Dorsolateral prefrontal cortex (tissue), 122 donors: ENCODE measurements at places on chromosomes 13 and 19.

DNA sequence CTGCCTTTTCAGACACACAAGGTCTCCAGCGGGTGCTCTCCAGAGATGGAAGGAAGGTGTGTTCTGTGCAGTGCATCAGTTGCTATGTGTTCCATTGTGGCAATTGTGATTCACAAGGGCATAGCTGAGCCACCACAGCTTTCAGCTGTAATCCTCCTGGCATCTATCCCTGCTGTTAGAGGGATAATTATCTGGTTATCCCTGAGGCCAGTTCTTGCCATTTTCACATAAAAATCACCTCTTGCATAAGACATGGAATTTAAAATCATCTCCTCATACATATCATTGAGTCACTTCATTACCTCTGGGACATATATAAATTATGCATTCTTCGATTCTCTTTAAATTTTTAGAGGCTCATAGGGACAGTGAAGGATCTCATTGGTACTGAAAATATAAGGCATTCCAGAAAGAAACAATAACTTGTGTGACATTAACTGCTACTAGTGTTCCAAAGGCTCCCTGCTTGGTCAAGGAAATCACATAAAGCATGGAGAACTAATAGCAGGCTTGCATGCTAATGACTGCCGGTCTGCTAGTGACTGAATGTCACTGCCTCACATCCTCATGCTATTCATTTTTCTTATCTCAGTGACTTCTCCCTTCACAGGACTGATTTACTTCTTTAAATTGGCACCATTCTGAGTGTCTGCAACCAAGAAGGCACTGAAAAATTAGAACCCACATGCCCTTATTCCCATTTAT lies 214.0 kb downstream of the ENOX1 start:
- no peak for DNase-seq

DNA sequence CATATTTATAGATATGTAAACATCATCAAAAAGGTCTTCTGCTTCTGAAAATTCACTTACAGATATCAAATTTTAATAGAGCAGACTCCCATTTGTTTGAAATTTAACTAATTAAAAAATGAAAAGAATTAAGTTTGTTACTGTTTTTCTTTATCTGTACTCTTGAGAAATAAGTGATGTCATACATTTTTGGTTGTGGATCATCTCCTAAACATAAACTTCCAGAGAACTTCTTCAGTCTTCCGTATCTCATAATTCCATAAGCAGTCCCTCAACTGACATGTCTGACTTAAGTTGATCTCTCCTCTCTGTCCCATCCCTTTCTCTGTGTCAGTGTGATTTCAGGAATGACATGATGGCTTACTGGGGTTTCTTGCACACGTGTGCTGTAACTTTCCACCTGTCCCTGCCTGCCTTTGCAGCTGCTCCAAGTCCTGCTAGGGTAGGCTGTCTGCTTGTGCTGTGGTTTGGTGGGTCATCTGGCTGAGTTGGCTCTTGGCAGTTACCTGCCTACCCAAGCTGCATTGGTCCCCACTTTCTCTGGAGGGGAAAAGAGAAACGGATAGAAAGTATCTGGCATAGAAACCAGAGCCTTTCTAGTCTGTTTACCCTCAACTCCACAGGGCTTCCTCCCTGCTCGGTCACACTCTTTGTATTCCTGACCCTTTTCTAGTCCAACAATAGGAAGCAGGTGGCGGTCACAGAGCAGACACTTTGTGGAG lies 127.1 kb downstream of the GGACT start:
- DNase-seq = no peak

DNA sequence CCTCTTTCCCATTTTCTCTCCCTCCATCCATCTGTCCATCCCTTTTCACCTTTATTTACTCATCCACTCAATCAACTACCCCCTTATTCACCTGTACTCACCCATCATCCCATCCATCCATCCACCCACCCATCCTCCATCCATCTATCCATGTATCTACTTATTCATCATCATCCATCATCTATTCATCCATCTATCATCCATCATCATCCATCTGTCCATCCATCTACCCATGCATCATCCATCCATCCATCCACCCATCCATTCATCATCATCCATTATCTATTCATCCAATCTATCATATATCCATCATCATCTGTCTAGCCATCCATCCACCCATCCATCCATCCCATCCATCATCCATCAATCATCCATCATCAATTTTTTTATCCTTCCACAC lies 48.3 kb upstream of the ZNF536 start:
- no peak for DNase-seq

DNA sequence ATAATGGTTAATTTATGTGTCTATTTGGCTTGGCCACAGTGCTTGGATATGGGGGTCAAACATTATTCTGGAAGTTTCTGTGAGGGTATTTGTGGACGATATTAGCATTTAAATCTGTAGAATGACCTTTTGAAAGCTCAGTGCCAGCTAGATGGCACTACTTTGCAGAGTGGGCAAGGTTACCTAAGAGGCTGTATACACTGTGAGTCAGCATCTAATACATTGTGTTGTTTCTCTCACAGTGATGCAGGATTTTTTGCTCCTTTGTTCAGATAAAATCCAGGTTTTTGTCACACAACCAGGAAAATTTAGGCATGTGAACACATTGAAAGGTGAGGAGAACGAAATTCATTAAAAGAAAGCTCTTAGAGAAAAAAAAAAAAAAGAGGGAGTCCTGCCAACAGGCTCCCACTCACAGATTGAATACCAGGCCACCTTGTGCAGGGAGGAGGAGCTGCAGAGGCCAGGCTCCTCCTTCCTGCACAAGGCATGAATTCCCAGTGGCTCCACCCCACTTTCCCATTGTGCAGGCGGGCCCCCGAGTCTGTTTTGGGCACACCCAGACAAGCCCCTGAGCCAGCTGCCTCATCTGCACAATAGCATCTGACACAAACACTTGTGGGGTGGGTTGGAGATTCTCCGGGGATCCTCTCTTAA lies 551.0 kb upstream of the ATXN8OS start:
- no peak for DNase-seq

- no peak for DNase-seq
Measured at GRCh38 chr13:30107121-30107520, 200.2 kb downstream of the KATNAL1 start.

- no peak for DNase-seq
Measured at GRCh38 chr13:93140912-93141311, 85.7 kb upstream of the GPC6 start.

DNA sequence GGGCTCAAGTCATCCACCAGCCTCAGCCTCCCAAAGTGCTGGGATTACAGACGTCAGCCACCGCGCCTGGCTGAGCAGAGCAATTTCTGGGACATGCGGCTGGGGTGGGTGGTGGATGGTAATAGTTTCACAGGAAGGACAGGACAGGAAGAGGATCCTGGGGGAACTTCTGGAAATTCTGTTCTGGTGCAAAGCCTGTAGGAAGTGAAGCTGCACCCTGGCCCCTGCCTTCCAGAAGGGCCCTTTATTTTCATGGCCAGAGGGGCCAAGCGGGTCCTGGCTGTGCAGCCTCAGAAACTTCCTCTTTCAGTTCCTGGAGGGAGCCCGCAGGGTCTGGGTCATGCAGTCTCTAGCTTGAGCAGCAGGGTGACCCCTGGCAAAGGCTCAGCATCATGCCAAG lies 15.7 kb downstream of the FEM1A start:
- peak; percentile 72 for DNase-seq

DNA sequence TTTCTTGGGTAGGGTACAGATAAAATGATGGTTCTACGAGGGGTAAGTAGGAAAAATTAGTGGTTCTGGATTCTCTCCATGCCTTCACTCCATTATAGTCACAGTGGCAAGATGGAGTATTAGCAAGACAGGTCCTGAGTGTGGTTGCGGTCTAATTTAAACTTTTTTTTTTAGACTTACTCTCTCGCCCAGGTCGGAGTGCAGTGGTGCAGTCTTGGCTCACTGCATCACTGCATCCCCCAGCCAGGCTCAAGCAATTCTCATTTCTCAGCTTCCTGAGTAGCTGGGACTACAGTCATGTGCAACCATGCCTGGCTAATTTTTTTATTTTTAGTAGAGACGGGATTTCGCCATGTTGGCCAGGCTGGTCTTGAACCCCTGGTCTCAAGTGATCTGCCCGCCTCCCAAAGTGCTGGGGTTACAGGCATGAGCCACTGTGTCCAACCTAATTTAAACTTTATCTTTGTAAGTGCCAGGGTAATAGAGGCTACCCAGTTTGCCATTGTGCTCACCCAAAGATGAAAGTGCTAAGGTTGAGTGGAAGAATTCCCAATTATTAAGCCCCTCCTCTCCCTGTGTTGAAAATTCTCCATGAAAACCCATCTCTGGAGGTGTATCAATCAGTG lies 135.6 kb downstream of the TM9SF2 start:
- DNase-seq = no peak

GRCh38 chr19:53907690-53908089 lies 1.4 kb upstream of the CACNG7 start:
- no peak for DNase-seq

DNA sequence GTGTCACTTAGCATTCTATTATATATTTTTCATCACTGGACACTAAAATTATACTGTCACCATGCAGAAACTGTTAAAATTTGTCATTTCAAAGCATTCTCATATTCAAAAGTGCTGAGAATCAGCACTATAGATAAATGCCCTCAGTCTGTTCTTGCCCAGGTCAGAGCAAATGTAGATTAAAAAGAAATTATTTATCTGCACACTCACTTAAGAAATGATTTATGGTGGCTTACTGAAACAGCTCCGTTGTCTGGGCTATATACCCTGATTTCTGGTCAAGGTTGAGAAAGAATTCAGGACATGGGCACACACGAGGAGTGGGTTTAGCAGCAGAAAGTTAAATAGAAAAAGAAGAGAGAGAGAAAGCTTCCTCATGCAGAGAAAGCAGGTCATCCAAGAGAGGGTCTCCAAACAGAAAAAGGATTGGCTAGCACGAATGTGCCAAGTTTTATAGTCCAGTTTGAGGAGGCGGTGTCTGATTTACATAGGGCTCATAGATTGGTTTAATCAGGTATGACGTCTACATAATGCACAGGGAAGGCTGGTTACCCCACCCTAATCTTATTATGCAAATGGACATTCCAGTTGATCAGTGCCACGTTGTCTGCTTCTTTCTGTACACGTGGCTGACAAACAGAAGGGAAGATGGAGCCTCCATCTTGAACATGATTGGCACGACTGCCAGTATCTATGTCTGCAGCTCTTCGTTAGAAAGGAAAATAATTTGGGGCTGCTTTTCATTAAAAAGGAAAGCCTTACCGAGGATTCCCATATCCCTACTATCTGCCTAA lies 47.3 kb upstream of the N4BP2L1 start:
- no peak for DNase-seq

DNA sequence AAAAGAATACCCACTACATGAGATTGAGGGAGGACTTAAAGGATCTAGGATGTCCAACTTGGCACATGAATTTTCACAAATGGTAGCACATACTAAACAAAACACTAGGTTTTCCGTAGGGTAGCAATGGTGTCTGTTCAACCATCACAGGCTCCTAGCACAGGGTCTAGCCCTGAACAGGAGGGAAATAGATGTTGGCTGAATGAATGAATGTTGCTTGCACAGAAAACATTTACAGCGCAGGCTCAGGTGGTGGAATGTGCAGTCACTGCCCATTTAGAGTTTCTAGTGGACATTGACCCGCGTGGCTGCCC lies 1.9 kb upstream of the MYCBP2 start:
- DNase-seq = no peak
